ENCODE measurements at places on chromosomes 16 and 17.

DNA sequence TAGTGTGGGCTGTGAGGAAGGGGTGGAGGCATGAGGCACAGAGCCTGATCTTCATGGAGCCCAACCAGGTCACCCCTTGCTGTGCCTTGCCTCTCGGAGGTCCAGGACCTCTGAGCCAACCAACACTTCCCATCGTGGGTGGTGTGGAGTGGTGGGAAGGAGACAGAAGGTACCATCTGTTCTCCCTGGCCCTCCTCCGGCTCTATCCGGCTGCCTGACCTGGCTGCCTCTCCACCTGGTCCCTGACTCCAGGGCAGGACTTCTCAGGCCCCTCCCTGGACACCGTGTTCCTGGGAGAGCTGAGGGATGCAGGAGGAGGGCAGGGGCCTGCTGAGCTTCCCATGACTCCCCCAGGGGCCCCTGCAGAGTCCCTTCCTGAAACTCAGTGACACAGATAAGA lies 3.9 kb downstream of the PDK2 start:
- DNase-seq: no peak

- DNase-seq: no peak
Observed at GRCh38 chr16:58264961-58265479, 29.8 kb downstream of the PRSS54 start.

DNA sequence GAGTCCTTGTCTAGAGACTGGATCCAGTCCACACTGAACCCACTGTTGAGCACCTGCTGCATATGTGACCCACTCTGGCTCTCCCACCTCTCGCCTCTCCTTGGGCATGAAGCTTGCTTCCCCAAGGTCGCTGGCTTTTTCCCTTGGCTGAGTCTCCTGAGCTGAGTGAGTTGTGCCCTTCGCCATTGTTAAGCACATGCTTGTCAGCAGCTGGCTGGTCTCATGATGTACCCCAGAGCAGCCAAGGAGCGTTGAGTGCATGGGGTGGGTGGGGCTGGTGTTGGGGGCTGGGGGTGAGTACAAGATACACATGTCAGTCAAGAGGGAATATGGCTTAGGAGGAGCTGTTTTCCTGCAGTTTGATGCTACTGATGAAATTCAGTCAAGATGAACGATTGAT lies 165.6 kb downstream of the SNX29 start:
- no peak for DNase-seq

DNA sequence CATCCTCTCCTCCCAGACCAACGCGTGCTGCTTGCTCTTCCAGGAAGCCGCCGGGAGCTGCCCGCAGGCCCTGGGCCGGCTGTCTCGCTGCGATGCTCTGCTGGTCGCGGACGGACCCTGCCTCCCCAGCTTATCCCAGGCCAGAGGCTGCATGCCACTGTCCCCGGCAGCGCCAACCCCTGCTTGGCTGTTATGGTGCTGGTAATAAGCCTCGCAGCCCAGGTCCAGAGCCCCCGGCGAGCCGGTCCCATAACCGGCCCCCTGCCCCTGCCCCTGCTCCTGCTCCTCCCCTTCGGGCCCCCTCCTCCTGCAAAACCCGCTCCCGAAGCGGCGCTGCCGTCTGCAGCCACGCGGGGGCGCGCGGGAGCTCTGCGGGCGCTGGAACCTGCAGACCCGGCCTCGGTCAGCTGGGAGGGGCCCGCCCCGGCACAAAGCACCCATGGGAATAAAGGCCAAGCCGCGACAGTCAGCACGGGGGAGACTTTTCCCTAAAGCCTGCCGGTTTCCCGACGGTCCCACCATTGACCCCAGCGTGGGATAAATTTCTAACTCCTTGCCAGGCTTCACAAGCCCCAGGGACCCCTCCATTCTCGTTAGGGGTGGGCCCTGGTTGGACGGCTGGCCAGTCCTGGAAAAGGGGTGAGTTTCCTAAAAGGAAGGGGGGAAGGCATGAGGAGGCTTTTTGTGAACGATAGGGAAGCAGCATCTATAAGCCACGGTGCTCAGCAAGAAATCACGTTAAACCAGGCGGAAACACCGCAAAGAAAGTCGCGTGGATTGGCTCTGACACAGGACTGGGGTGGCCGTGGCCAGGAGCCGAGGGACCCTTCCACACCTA lies 11.2 kb downstream of the ENPP7 start:
- peak; percentile 81 for DNase-seq

GRCh38 chr16:66524601-66525164 lies 25.2 kb downstream of the TK2 start:
- no peak for DNase-seq

DNA sequence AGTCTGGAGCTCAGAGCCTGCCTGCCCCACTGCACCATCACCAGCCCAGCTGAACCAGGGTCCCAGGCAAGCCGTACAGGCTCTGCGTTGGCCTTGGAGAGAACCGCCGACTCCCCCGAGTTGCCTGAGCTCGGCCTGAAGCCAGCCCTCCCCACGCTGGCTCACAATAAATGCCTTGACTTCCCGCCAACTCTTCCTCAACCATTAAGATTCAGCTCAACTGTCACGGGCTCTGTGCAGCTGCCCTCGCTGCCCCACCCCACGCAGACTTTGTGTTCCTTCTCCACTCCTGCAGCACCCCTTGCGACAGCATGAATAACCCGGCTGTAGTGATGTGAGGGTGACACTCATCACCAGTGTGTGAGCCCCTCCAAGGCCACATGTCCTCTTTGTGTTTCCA lies 4.8 kb upstream of the QPRT start:
- DNase-seq: no peak

DNA sequence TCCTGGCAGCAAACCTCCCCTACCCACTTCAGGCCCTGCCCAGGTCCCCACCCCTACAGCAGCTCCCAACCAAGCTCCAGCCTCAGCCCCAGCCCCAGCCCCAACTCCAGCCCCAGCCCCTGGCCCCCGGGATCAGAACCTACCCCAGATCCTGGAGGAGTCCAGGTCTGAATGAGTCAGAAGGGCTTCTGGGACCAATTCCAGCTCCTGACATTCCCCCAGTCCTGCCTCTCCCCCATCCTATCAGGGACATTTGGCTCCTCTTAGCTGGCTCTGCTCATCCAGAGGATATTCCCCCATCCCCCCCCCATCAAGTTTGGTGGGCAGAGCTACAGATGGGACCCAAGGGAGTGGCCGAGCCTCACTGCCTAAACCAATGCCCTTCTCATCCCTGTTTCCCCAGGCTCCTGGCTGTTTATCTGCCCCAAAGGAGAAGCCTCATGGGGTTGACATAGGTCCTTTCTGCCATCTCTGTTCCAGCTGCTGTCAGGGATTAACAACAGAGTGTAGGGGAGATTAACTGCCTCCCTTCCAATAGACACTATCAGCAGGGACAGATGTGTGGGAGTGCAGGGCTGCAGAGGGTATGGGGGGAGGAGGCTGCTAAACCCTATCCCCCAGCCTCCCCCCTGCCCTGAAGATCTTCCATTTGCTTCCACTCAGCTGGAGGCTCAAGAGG lies 16.5 kb downstream of the CNTNAP1 start:
- no peak for DNase-seq

DNA sequence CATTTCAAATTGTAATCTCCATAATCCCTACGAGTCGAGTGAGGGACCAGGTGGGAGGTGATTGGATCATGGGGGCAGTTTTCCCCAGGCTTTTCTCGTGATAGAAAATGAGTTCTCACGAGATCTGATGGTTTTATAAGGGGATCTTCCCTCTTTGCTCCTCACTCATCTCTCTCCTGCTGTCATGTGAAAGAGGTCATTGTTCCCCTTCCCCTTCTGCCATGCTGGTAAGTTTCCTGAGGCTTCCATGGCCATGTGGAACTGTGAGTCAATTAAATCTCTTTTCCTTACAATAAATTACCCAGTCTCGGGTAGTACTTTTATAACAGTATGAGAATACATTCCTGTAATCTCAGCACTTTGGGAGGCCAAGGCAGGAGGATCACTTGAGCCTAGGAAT lies 76.7 kb upstream of the MARCHF10 start:
- no peak for DNase-seq

DNA sequence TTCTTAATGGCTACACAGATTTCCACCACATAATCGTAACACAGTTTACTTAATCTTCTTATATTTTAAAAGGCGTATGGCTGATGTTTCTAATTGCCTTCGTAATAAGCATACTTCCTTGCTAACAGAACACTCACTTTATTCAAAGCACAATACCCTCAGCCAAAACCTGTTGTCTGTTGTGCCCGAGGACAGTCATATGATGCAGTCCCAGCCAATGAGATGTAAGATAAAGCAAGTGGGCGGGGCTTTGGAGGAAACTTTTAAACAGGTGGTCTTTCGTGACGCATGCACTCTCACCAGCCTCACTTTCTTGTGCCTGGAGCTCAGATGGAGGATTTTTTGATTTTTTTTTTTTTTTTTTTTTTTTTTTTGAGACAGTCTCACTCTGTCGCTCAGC lies 174.1 kb downstream of the ZFHX3 start:
- DNase-seq: no peak

- DNase-seq: no peak
Observed at GRCh38 chr16:8675183-8676159, 1.1 kb downstream of the ABAT start.

DNA sequence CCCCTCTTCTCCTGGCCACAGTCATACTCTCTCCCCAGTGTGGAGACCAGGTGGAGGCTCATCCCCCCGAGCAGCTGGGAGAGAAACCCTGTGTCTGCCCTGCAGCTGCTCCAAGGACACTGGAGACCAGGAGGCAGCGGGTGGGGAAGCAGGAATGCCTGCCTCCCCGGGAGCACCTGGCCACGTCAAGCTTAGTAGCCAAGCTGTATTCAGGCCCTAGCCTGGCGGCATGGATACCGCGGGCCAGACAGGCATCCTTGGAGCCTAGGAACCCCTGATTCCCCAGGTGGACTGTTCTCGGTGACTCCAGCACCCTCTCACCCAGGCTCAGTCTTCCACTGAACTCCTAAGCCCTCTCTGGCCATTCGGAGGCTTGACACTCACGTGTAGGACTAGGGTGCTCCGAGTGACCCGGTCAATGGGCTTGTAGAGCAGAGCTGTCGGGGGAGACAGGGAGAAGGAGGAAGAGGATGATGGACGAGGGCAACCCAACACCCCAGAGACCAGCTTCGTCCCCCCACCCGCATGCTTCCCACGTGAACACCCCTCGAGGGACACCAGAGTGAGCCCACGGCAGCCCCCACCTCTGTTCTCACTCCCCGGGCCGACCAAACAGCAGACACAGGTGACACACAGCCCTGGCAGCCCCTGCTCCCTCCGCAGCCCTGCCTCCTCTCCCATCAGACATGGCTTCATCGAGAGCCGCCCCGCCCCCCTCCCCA lies 76.5 kb downstream of the TIMM22 start:
- no peak for DNase-seq

- DNase-seq: no peak
Observed at GRCh38 chr17:62062944-62063343, 2.1 kb downstream of the MED13 start.

Measured in NCI-H1436 (cell line).